Activated CD4-positive, CD25-positive, alpha-beta regulatory T cell (primary cell): ENCODE measurements at places on chromosomes 5 and 9.

DNA sequence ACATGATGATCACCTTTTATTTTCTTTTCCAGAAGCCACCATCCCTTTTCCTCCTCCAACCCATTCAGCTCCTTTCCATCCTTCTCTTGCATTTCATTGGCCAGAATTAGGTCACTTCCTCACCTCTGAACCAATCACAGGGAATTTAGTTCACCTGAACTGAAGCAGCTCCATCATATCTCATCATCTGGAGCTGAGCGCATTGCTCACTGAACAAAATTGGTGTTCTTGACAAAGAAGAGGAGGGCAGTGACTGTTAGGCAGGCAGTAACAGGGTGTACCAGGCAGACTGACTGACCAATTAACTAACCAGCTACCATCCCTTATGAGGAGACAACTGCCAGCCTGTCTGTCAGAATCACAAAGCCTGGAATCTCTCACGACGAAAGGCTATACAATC lies 1.8 kb upstream of the ZNF354A start:
- DNase-seq: no peak

DNA sequence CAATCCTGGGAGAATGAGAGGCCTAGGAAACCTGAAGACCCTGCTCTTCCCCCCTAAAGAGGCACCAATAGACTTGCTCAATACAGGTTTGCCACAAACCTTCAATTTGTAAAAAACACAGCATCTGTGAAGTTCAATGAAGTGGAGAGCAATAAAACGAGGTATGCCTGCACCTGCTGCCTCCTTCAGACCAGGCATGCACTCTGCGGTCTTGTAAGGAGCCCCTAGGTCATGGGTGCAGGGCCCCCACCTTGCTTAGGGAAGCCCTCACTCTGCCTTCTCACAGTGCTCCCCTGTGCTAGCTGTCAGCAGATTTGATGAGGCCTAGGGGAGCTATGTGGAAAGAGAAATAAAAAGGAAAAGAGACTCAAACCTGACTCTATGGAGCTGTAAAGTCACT lies 72.1 kb upstream of the GALNT10 start:
- no peak for DNase-seq

DNA sequence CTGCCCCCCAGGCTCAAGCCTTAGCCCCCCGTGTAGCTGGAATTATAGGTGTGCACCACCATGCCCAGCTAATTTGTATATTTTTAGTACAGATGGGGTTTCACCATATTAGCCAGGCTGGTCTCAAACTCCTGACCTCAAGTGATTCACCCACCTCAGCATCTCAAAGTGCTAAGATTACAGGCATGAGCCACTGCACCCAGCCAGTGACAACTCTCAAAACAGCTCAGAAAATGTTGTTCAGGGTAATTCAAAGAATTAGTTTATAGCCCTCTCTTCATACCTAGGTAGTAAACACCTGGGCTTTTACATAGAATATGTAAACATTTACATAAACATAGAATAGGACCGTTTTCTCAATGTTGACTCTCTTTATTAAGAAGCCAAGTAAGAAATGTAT lies 168.7 kb downstream of the ENC1 start:
- no peak for DNase-seq

DNA sequence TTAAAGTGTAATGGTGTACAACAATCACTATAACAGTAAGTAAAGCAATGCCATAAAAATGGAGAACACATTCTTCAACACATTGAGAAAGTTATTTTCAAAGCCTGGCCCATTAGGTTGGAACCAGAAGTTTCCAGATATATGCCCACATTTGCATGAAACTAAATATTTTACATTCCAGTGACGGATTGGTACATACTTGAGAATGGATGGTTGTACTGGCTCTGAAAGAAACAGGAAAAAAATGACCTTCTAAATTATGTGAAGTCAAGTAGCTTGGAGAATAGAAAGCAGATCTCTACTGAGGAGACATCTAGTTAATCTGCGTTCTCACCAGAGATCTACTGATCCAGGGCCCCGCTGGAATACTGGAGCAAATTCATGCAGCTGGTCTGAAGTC lies 1037.0 kb downstream of the NR2F1-AS1 start:
- DNase-seq: no peak

- DNase-seq: no peak
These were observed 60.6 kb downstream of the DRD1 start for GRCh38 chr5:175383350-175383749.

DNA sequence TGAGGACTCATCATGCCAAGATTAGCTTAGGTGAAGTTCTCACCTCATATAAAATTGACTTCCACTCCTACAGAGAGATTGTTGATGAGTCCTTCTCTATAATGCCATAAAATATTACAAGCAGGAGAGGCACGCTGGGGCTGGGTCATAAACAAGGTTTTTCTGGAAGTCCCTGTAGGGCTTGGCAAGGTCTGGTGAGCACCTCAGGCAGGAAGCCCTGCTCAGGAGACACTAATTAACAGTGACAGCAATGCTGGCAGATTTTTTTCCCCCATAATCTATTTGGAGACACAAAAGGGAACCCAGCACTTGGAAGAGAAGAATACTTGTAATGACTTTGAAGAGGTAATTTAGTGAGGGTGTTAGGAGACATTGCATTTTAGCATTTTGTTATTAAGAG lies 118.7 kb downstream of the DIRAS2 start:
- no peak for DNase-seq

DNA sequence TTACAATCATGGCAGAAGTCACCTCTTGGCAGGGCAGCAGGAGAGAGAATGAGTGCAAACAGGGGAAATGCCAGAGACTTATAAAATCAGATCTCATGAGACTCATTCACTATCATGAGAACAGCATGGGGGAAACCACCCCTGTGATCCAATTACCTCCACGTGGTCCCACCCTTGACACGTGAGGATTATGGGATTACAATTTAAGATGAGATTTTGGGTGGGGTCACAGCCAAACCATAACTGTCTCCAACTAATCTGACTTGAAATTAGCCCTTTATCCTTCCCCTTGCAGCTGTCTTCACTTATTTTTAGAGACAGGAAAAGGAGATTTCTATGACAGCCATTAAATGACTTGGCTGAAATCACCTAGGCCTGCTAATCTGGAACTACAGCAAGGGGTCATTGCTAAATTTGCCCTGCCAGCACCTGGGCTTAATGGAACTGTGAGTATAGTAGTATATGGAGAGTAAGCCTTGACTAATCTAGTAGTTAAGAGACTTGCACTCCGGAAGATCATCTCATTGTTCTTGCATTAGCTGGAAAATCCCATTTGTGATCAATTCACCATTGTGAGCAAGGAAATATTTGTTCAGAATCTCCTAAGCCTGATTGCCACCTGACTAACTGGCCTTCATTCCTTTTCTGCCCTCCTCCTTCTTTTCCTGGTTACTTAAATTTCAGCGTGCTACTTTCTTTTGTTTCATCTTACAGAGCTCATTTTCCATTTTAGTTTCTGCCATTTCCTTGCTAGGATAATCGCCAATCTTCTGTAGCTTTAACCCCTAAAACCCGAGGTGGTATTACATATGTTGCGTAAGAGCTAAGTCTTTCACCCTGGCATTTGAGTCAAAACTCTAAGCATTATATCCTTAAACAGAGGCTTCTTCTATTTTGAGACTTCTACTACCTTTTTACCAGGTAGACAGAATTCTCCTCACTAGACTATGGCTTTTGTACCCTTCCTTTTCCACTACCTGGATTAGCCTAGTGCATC lies 65.3 kb upstream of the RUSC2 start:
- no peak for DNase-seq

DNA sequence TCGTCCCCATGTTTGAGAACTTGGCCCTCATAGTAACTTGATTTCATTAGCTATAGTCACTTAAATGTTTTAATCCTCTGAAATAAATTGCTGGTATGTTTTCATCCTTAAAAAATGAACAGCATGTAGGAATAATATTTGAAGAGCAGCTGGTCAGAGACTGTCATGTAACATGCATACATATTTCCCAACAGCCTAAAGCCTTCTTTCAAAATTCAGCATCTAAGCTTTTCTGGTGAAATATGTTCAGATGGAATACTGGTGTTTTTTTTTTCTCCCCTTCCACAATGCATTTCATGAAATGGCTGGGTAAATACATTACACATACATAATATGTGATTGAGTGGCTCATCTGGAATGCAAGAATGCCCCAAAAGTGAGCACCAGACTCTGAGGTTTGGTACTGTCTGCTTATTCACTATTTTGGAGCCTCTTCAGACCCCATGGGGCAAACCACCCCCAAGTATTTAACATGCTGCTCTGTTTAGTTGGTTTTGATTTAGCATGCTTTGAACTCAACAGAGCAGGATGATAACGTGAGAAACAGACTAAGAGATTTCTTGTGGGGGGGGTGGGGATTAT lies 94.0 kb downstream of the SMARCA2 start:
- no peak for DNase-seq

- DNase-seq: no peak
These were observed 341.4 kb upstream of the ACTBL2 start for GRCh38 chr5:57824047-57824446.

GRCh38 chr9:37342493-37342892 lies 80.0 kb upstream of the GRHPR start:
- DNase-seq: no peak

- no peak for DNase-seq
These were observed 119.6 kb upstream of the RETREG1 start for GRCh38 chr5:16736158-16736995.

GRCh38 chr5:148967783-148968182 lies 95.1 kb downstream of the SH3TC2 start:
- DNase-seq: no peak

- DNase-seq: no peak
These were observed 25.9 kb upstream of the ANKRD55 start for GRCh38 chr5:56259002-56259511.

DNA sequence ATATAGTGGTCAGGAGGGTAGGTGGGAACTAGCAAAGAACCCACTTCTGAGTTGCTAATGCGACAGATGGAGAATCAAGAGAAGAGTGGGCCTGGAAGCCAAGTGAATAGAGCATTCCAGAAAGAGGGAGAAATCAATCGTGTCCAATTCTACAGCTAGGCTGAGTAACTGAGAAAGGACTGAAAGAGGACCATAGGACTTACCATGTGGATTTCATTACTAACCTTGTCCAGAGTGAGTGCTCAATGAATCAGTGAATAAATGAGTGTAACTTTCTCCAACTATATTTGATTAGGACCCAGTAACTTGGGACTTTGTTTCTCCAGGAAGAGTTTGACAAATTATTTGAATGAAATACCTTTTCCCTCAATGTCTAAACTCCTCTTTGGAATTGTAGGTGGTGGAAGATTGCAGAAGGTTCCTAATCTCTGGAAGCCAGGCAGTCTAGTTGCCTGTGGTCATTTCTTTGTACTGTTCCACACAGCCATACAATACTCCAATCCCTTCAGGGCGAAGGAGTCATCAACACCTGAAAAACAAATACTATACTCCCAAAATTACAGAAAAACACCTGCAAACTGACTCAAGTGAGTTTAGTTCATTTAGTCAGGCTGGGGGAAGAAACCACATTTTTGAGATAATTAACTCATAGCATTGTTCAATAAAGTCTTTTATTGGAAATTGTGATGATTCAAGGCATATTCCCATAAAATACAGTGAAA lies 2.6 kb upstream of the F2RL1 start:
- no peak for DNase-seq

DNA sequence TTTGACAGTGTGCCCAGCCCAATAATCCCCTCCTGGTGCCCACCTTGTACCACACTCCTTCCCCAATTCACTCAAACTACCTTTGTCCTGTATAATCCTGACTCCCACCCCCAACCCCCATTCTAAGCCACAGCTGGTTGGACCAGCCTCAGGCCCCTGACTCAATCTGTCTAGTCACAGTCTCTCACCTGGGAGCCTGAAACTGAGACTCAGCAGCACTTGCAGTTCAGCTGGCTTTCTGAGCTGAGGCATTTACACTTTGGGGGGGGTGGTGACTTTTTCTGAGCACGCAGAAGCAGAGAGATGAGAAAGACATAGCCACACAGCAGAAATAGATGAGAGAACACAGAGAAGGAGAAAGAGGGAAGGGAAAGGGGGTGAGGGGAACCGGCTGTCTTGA lies 247.3 kb downstream of the MAN2A1 start:
- no peak for DNase-seq

DNA sequence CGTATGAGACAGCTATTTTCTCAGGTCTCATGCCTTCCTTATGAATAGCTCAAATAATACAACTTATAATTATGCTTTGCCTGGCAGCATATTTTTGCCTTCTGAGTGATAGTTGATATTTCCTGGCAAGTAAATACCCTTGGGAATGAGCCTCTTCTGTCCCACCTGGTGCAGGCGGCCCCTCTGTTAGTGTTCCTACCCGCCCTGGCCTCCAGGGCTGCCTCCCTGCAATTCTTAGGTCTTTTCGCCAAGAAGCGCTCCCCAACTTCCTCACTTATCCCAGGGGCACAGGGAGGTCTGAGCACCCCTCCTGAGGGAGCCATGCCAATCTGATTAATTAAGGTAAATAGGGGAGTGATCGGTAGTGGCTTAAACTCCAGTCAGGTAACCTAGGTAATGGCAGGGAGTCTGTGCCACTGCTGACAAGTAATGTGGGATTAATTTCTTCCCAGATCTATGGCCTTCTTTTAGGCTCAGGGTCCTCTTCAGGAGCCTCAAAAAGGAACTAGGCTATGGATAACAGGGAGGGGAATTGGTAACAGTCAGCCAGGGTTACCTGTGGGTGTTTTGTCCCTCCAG lies 81.5 kb downstream of the GALNT10 start:
- no peak for DNase-seq

- DNase-seq: no peak
These were observed 53.7 kb downstream of the MARCHF3 start for GRCh38 chr5:126976520-126977172.

DNA sequence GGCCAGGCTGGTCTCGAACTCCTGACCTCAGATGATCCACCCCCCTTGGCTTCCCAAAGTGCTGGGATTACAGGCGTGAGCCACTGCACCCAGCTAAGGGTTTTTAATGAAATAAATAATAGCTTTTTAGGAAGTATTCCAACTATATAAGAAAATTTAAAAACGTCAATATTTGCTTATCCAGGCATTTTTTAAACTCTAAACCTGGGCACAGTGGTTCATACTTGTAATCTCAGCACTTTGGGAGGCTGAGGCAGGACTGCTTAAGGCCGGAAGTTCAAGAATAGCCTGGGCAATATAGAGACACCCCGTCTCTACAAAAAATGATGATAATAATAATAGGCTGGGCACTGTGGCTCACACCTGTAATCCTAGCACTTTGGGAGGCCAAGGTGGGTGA lies 14.2 kb downstream of the SKP1 start:
- no peak for DNase-seq

- no peak for DNase-seq
These were observed 125.5 kb upstream of the RASGRF2 start for GRCh38 chr5:80834710-80835109.
